ENCODE measurements at places on chromosomes 11 and 22. TPM values are rescaled to one million over a fixed set of nuclear protein-coding genes. Genes with fewer than 3 reads are reported as not detected.

OTOG gene
- not detected for total RNA-seq

CABP7 gene
- not detected for total RNA-seq

MS4A12 gene
- total RNA-seq: not detected

MLC1 gene
- 0.83 TPM for total RNA-seq

ANKK1 gene
- 0.15 TPM for total RNA-seq

POU2AF3 gene
- not detected for total RNA-seq

FGF19 gene
- not detected for total RNA-seq

SIDT2 gene
- 28.6 TPM for total RNA-seq

CBLIF gene
- not detected for total RNA-seq

CCDC87 gene
- 0.08 TPM for total RNA-seq

GRCh38 chr11:47992959-47993820 is 12.8 kb downstream of the PTPRJ start:
- DNase-seq: no peak

DNA sequence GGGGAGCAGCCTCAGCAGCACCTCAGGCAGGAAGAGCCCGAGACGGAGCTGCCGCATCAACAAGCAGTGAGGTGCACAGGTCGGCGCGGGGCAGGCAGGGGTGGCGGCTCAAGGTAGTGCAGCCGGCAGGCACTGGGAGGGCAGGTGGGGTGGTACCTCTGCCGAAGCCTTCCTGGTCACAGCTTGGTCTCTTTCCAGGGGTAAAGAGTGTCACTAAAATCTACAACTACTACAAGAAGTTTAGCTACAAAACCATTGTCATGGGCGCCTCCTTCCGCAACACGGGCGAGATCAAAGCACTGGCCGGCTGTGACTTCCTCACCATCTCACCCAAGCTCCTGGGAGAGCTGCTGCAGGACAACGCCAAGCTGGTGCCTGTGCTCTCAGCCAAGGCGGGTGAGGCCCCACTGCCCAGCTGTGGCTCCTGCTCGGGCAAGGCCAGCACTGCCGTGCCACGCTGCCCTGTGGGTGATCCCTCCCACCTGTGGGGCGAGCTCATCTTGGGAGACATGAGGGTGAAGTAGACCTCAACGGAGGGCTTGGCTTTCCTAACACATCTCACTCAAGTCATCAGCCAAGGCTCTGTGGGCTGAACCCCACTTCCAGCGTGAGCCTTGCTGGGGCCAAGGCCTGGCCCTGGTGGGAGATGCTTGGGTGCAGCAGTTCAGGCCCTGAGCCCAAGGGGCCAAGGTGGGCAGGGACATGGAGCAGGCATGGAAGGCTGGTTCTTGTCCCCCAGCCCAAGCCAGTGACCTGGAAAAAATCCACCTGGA is 13.6 kb downstream of the GATD1 start:
- DNase-seq: no peak

GRCh38 chr11:119537306-119538253 is 114.6 kb upstream of the THY1 start:
- DNase-seq: no peak

DNA sequence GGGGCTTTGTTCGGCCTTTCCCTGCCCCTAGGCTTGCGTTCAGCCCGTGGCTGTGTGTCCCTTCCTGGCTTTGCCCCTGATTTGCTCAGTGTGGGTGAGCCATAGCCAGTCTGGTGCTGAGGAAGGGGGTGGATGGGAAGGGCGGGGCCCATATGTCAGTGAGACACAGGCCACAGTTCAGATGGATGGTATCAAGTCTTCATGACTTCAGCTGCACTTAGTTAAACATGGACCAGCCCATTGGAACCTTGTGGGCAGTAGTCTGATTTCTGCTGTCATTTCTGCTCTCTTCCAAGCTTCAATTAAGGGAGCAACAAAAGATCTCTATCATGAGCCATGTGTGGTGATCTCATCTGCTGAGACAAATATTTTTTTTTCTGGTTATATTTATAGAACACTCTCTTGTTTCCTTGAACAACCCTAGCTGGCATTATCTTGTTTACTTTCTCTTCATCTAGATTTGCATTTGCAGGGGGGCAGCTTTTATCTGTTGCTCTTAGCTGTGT is 21.6 kb upstream of the PEX26 start:
- no peak for DNase-seq

DNA sequence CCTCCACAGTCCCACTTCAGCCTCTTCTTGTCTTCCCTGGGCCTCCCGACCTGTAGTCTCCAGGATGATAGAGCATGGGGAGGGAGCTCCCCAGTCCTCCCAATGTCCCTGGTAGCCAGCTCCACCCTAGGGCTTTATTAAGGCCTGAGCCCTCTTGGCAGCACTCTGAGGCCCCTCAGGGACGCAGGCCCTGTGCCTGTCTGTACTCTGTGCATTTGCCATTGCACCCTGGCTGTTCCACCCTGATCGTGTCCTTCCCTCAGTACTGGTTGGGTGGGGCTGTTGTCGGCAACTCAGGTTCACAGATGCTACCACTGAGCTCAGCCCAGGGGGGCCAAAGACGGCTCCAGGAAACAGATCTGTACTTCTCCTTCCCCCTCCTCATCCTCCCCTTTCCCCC is 7.2 kb downstream of the SSTR3 start:
- DNase-seq: no peak

DNA sequence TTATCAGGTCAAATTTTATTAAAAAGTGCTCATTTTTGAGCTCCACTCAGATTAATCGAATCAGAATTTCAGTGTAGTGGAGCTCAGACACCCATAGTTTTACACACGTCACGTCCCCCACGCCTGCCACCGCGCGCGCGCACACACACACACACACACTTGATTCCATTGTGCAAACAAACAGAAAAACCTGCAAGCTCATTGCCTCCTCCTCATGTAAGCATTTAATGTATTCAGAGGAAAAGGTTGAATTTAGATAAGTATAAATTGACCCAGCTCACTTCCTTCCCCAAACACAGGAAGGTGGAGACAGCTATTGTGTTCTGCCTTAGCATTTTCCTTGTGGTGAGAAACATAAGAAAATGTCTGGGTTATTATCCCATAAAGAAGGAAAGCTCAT is 336.7 kb downstream of the LUZP2 start:
- no peak for DNase-seq

GRCh38 chr11:65588199-65589054 is 7.2 kb downstream of the KCNK7 start:
- peak; percentile 82 for DNase-seq

GRCh38 chr22:26457661-26458272 is 25.8 kb downstream of the HPS4 start:
- DNase-seq: no peak

GRCh38 chr11:95720195-95720594 is 69.4 kb downstream of the FAM76B start:
- DNase-seq: no peak

- DNase-seq: no peak
Measured at GRCh38 chr11:14029440-14029839, 66.9 kb downstream of the SPON1 start.

DNA sequence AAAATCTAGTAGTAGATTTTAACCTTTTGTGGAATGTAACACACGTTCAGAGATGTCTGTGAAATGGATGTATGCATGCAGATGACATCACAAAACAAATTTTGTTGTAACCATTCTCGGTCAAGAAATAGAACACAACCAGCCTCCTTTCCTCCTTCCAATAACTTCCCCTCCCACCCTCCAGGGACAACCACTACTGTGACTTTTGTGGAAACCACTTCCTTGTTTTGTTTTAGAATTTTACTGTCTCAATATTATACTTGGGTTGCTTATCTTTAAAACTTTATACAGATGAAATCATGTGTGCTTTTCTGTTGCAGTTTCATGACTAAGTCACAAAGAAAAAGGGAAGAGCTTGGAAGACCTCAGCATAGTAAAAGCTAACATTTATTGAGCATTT is 189.4 kb upstream of the NCAM1 start:
- no peak for DNase-seq

- peak; percentile 61 for DNase-seq
Measured at GRCh38 chr11:95337175-95337957, 106.4 kb upstream of the SESN3 start.

GRCh38 chr11:68150037-68150436 is 28.8 kb upstream of the CHKA start:
- DNase-seq: no peak

GRCh38 chr11:43403357-43404231 is 44.9 kb downstream of the TTC17 start:
- no peak for DNase-seq

- DNase-seq: no peak
Measured at GRCh38 chr11:63775191-63775590, 6.6 kb upstream of the ZFTA start.

DNA sequence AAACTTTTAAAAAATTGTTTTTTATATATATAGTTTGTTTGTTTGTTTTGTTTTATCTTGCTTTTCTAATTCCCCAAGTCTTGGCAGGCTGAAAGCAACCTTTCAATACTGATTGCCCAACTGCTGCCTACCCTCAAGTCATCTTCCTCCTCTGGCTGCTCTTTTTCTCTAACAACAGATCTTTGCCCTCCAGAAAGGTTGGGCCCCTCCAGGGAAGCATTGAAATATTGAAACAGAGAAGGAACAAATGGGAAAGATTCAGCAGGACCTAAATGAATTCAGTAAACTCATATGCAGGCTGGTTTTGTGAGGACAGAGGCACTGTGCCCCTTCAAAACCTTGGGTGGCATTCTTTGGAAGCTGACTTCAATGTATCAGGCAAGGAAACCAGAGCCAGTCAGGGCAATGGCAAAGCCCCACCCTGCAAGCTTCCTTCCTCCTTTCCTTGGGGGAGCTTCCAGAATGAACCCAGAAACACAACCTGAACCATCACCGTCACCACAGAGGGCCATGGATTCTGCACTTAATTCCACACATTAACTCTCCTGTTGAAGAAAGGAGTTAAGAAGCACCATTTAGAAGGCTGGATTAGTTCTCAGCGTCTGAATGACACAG is 815 bp upstream of the MS4A6A start:
- DNase-seq: no peak

DNA sequence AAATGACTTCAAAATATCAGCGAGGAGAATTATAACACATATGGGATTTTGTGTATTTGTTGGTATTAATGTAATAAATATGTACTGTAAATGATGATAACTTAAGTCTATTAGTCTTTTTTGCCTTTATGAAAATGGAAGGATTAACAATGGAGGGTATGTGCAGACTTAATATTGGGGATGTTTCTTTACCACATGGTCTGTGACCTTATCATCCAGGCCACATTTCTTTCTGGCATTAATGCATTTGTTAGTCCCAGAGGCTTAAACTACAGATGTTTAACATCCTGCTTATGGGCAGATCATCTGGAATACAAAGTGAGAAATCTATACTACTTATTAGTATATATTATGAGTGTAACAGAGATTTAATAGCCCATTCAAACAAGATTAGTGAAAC is 64.6 kb downstream of the SOX6 start:
- no peak for DNase-seq

- DNase-seq: peak; percentile 81
Measured at GRCh38 chr22:19891317-19892256, 36.9 kb upstream of the GNB1L start.

GRCh38 chr11:95364324-95365295 is 133.6 kb upstream of the SESN3 start:
- DNase-seq: no peak
